ENCODE measurements at places on chromosomes 3 and 15. TPM values are rescaled to one million over a fixed set of nuclear protein-coding genes. Genes with fewer than 3 reads are reported as not detected.

GRCh38 chr3:41684797-41685735 lies 276.8 kb downstream of the ULK4 start:
- DNase-seq, result no peak

DNA sequence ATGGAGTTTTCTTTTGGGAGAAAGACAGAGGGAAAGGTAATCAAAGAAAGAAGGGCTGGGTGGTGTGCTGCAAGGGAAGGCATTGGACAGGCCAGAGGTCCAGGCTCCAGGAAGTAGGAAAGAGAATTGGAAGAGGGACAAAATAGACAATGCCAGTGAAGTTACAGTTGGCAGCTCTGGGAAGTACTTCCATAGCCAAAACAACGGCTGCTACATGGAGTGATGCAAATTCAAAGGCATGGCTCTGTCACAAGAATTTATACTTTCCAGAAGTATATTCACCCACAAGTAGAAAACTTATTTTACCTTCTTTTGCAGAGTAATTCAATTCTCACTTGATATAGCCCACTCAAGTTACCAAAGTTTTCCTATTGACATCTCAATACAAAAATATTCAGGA lies 191.5 kb downstream of the TNIK start:
- no peak for DNase-seq

Gene CD200R1
- not detected for total RNA-seq

GRCh38 chr3:170531054-170531453 lies 54.8 kb downstream of the SLC7A14 start:
- DNase-seq, result no peak

GRCh38 chr15:92391640-92392039 lies 2.0 kb upstream of the ST8SIA2 start:
- DNase-seq, result peak; percentile 55

Gene ZNF80
- total RNA-seq, result not detected

- peak; percentile 40 for DNase-seq
These were observed 2.7 kb upstream of the APPL1 start for GRCh38 chr3:57224856-57225255.

Gene RNF111
- 16.7 TPM for total RNA-seq

DNA sequence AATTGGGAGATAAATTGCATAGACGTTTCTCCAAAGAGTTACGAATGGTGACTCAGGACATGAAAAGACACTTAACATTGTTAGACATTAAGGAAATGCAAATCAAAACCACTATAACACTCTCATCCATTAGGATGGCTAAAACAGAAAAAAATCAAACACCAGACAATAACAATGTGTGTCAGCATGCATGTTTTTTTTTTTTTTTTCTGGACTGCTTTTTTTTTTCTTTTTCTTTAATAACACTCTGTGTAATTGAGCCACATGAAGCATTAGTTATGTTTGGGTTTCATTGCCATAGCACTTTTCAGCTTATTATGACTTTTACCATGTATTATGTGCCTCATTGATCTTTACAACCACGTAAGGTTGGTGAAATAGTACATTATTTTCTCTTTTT lies 95.0 kb downstream of the NFKBIZ start:
- DNase-seq, result peak; percentile 63

Gene ZBTB47
- 5.5 TPM for total RNA-seq

DNA sequence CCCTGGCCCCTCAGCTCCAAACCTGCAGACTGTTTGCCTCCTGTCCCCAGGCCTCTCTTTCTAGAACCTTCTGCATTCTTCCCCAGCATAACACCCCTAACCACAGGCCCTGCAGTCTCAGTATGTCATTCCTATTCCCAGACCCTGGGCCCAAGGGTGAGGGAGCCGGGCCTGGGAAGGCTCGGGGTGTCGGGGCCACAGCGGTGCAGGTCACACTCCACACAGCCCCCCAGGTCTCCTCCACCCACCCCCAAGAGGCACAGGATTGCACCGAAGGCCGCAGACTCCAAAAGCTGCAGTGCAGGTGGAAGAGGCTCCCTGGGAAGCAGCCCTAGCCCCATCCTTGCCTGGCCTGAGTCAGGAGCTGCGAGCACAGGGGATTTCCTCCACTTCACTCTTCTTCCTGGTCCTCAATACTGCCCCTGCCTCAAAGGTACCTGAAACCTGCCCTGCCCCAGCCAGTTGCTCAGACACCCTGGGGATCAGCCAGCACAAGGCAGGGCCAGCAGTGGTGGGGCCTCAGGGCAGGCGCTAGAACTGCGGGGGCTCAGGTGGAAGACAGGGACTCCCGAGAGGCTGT lies 31.1 kb downstream of the TNK2 start:
- DNase-seq, result no peak

- DNase-seq, result peak; percentile 39
These were observed 86.5 kb downstream of the ST6GAL1 start for GRCh38 chr3:187016639-187017345.

DNA sequence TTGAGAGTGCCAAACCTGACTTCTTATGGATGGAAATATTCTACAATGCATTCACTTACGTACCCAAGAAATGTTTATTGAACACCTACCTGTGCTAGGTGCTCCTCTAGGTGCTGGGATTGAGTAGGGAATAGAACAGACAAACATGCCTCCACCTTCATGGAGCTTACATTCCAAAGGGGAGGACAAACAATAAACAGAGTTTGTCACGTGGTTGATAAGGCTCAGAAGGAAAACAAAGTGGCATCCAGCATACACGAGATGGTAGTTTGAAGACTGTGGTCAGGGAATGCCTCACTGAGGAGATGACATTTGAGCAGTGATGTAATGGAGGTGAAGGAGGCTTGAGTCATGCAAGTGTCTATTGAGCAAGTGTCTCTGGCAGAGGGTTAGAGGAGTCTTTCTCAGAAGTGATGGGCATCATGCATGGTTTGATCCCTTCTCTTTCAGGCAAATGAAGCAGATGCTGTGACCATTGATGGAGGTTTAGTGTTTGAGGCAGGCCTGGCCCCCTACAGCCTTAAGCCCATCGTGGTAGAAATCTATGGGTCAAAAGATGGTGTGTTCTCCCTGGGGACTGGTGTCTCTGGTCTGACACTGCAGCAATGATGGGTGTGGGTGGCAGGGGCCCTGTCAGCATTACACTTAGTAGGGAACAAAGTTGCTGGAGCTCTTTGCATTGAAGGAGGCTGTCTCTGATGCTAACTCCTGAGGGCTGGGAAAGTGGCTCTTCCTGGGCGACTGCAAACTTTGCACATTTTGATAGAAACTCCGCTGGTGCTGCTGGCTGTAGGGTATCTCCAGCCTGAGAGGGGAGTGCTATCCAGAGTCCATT lies 29.7 kb upstream of the TOPBP1 start:
- peak; percentile 55 for DNase-seq

GRCh38 chr15:77716632-77717332 lies 84.1 kb upstream of the LINGO1 start:
- DNase-seq, result no peak
